ENCODE measurements at places on chromosomes 13 and 19.

GRCh38 chr19:19324059-19324770 is 3.6 kb downstream of the MAU2 start:
- ATAC-seq = no peak

DNA sequence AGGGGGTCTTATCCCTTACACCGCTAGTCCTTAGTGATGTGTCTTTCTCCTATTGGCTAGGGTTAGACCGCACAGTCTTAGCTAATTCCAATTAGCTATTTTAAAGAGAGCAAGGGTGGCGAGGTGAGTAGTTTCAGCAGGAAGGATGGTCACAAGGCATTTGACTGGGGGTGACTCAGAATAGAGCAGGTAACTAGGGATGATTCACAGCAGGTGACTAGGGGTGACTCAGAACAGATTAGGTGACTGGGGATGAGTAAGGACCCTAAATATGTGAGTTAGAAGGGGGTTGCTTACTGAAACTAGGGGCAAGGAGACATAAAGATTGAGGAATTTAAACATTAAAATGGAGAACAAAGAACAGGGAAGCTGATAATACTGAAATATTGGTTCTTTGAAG is 64.3 kb downstream of the ZNF66 start:
- ATAC-seq = no peak

- ATAC-seq = no peak
Measured at GRCh38 chr19:41623360-41623759, 3.5 kb downstream of the CEACAM4 start.

DNA sequence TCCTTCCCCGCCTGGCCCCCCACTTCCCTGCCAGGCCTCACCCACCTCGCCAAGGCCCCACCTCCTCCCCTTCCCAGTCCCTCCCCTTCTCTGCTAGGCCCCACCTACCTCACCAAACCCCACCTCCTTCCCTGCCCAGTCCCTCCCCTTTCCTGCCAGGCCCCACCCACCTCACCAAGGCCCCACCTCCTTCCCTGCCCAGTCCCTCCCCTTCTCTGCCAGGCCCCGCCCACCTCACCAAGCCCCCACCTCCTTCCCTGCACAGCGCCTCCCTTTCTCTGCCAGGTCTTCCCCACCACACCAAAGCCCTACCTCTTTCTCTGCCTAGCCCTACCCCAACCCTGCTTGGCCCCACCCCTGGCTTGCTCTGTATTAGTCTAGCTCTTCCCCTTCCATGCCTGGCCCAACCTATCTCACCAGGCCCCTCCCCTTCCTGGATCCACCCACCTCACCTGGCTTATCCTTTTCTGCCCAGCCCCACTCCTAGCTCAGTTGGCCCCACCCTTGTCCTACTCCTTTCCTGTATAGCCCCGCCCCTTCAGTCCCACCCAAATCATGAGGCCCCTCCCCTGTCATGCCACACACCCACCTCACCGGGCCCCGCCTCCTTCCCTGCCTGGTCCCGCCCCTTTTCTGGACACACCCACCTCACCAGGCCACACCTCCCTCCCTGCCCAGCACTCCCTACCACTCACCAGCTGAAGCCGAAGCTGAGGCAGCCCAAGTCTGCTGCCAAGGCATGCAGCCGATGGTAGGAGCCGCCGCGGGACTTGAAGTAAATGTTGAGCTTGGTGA is 16.2 kb downstream of the CERS1 start:
- no peak for ATAC-seq

Data from activated CD4-positive, CD25-positive, alpha-beta regulatory T cell treated with anti-CD3 and anti-CD28 coated beads, Interleukin-2, amount 50 U/mL, for 24 hours (primary cell).